Stimulated activated CD8-positive, alpha-beta memory T cell treated with anti-CD3 and anti-CD28 coated beads, Interleukin-15, amount 100 ng/mL, for 48 hours (primary cell): ENCODE measurements at places on chromosomes 2 and 18.

DNA sequence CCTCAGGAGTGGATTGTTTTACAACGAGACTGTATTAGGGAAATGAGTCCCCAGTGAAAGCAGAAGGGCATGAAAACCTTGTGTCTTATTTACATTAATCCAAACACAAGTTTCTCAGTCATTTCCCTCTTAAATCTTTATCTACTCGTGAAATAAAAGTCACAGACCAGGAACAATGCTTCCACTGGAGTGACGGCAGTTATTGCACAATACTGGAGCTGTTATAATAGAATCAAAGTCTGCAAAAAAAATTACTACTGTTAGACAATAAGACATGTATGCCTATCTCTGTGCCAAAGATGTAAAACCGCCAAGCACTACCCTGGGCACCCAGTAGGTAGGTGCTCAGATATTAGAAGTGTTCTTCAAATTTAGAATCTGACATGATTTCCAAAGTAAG lies 375.5 kb downstream of the ZNF521 start:
- DNase-seq = no peak

DNA sequence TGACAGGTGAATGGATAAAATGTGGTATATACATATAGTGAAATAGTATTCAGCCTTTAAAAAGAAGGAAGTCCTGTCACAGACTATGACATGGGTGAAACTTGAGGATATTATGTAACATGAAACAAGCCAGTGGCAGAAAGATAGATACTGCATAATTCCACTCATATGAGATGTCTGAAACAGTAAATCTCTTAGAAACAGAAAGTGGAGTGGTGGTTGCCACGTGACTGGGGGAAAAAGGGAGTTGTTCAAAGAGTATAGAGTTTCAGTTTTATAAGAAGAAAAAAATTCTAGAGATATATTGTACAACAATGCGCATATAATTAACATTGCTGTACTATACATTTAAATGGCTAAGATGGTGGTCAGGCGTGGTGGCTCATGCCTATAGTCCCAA lies 178.2 kb upstream of the ATP5MC3 start:
- no peak for DNase-seq

DNA sequence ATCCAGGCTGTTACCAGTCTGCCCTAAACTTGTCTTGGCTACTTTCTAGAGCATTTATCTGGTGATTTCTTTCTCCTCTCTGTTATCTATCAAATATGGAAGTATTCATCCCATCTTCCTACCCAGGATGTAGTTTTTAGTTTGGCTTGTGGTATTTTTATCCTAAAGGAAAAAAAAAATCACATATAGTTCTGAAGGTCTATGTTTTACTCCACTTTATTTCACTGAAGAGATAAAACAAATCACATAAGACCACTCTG lies 62.2 kb downstream of the PXDN start:
- DNase-seq = no peak

DNA sequence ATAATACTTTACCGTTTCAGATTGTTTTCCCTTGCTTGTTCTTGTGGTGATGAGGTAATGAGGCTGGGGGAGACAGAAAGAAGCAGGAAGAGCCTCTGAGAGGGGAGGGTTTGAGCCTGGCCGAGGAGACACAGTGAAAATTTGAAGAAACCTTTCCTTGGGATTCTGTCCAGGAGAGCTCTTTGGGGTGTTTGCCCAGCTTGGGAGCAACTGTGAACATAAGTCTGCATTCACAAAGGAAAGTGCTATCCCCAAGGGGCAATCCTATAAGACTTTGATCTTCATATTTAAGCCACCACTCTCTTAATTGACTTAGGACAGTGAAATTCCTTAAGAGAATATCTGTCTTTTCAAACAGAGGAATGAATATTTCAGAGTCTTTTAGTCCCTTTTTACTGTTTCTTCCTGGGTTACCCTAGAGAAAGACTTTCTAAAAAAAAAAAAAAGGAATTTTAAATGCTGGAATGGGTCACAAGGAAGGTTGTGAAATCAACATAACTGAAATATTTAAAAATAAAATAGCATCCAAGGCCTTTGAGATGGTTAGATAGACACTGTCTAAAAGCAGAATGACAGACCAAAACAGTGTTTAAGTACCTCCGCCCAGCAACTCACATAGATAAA lies 52.5 kb upstream of the STAM2 start:
- no peak for DNase-seq

DNA sequence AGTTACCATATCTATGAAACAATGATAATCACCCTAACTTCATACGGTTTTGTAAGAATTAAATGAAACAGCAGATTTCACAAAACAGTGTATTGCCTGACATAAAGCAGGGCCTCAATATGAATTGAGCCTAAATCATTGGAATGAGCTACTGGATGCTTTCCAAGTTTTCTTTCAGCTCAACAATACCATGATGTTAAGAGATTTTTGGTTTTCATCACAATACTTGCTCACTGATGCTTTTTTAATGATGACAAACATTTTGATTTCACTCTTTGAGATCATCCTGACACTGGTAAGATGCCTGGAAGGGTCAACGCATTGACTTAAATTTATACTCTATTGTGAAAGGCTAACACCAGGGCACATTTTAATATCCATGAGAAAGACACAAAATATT lies 377.5 kb downstream of the ZNF521 start:
- DNase-seq = no peak

DNA sequence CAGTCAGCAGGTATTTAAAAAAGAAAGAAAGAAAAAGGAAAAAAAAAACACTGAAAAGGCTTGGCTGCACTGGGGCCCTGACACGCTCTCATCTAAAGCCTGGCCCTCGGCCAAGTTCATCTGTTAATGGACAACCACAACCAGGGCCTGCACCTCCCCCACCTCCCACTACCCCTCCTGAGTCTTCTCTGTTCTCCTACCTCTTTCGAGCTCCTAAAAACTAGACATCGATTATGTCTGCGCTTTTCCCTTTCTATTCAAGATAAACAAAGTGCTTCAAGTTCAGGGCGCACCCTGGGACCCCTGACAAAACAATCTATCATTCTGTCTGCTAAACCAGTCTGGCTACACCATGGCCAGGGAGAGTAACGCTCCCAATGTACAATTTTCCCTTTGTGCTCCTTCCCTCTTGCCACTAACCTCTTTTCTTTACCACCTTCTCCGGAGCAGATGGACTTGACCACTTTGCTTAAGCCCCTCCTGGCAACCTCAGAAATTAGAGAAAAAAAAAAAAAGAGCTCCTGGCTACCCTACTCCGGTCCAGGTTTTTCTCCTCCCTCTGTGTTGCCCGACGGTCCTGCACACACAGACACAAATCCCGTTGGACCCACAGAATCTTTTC lies 22.7 kb downstream of the BCL11A start:
- DNase-seq = no peak

GRCh38 chr2:73156539-73157124 lies 43.9 kb upstream of the RAB11FIP5 start:
- no peak for DNase-seq

DNA sequence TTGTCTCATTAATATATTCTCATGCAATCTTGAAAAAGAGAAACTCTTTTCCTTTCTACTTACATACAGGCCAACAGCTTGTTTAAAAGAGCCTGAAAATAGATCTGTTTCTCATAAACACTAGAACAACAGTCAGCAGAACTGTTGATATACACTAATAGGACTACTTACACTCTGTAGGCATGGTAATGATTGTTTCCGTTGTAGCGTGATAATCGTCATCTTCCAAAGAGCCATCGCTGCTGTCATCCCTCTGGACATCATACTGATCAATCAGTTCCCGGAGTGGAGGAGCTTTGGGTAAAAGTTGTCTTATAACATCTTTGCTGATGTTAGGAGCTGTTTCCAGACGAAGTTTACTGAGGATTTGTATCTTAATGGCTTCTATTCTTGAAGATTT lies 476 bp downstream of the MSTN start:
- DNase-seq = no peak

DNA sequence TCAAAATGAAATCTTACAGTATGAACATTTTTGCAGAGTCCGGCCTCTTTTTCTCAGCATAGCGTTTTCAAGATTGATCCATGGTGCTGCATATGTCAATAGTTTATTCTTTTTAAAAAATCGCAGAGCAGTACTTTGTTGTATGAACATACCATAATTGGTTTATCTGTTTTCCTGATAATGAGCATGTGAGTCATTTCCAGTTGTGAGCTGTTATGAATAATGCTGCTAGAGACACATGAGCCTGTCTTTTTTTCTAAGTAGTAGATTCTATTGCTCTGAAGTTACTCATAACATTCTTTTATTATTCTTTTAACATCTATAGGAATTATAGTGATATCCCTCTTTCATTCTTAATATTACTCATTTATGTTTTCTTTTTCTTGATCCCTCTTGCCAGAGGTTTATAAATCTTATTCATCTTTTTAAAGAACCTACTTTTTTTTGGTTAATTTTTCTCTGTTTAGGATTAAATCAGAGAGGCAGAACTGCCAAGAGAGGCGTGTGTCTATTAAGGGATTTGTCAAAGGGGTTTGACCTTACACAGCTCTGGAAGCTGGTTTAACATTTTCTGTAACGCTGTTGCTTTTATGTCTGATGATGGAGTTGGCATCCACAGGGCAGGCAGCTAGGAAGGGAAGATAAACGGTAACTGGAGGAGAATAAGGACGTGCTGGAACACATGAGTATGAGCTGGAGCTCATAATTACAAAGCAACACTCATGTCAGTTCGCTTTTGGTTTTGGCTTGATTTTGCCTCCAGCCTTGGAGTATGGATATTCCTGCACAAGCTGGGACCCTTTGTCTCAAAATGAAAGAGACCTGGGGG lies 47.4 kb downstream of the MGAT5 start:
- no peak for DNase-seq

GRCh38 chr2:13334545-13334944 lies 617.8 kb downstream of the TRIB2 start:
- DNase-seq = no peak

GRCh38 chr2:30315391-30316063 lies 84.2 kb downstream of the LBH start:
- DNase-seq = no peak

DNA sequence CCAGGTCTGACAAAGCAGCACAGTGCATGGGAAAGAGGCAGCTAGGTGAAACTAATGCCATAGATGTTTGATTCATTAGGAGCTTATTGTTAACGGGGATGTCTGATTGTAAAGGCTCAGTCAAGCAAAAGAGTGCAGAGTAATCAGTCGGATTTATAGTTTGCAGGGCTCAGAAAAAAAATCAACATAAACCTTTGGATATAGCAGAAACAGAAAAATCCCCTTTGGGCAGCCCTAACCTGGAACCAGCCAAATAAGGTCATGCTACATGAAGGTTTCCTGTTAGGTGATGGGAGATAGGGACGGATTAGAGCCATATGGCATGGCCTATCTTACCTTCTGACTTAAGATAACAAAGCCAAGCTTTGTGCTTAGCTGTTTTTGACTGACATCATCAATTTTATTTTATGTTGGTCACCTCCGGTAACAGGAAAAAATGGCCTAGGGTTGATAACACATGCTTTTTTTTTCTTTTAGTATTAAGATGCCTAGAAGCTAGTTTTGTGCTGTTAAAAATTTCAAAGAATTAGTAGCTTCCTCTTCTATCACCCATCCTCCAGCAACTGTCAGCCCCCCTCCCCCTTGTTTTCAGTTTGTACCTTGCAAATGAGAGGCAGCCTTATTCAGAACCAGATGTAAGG lies 60.7 kb upstream of the ZEB2 start:
- no peak for DNase-seq

DNA sequence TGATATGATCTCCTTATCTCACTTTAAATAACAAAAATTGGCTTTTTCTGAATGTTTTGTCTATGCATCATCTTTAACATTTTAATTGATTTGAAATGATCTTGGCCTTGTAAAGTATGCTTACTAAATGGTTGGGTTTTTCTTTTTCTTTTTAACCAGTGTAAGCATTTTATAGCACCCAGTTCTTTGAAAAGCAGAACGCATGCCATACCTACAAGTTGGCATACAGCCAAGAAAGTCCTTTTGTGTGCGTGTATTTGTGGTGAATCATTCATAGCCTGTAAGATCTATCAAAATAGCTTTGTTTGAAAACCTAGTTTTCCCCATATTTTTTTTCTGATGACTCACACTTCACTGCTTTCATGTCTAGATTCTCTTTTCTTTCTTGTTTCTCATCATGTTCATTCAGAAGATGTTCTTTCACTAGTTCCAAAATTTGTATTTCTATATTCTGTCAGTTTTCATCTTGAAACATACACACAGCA lies 4.1 kb upstream of the VRK2 start:
- no peak for DNase-seq

DNA sequence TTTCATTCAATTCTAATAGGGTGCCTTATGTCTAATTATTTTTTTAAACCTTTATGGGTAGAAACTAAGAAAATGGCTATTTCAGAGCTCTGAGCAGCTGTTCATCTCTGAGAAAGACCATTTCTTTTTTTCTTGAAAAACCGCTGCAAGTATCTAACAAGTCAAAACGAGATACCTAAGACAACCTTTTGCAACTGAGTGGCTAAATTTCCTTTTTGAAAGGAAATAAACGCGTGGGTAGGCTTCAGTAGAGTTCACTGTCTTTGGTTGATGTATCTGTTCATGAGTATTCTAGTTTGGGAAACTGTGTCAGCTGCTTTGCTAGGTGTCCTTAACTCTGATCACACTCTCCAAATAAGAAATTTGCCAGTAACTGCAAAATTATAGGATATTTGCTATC lies 104.3 kb upstream of the LINC00305 start:
- no peak for DNase-seq

GRCh38 chr2:59584958-59585357 lies 968.5 kb downstream of the BCL11A start:
- DNase-seq = no peak

DNA sequence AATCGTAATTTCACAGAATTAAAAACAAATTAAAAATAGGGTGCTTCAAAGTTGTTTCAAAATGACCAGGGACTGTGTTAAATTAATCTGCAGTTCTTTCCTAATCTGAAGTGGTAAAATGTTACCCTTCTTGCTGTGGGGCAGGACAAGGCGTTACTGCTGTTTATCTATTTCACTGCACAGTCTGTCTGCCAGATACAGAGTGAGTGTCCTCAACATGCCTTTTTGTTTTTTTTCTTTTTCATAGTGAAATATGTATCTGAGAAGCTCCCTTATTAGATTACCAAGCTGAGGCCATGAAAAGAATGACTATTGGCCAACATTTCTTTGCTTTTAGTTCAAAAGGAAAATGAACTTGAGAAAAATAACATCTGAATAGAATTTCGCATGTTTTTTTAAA lies 38.0 kb downstream of the KCTD1 start:
- DNase-seq = no peak

- no peak for DNase-seq
Observed at GRCh38 chr18:61888622-61889021, 4.2 kb downstream of the RNF152 start.
